Stimulated activated CD4-positive, alpha-beta T cell treated with anti-CD3 and anti-CD28 coated beads, Interleukin-4, amount 100 ng/mL, for 1 hour (primary cell): ENCODE measurements at places on chromosomes 4 and X.

- DNase-seq = no peak
Observed at GRCh38 chrX:54473993-54474859, 21.8 kb downstream of the FGD1 start.

DNA sequence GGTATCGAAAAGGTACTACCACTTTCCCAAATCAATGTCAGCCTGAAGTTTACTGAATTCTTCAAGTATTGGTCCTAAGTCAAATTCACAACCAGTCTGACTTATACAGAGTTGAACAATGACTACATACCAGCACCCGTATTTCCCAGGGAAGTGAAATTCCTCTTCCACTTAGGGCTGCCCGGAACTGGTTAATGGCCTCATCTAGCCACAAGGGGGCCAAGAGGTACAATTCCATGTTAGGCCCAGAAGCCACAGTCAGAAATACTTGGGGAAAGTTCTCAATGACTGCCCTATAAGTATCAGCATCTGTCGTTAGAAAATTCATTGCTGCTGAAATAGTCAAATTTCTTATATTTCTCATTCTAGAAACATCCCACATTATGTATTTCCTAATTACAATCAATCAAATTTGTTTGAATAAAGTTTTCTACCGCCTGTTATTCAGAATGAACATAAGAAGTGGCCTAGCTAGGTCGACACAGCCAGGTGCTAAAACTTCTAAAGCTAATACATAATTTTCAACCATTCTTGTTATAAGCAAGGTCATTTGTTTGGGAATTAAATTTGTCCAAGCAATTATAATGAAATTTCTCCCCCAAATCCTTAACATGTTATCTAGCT is 5.6 kb upstream of the PCDH7 start:
- no peak for DNase-seq

DNA sequence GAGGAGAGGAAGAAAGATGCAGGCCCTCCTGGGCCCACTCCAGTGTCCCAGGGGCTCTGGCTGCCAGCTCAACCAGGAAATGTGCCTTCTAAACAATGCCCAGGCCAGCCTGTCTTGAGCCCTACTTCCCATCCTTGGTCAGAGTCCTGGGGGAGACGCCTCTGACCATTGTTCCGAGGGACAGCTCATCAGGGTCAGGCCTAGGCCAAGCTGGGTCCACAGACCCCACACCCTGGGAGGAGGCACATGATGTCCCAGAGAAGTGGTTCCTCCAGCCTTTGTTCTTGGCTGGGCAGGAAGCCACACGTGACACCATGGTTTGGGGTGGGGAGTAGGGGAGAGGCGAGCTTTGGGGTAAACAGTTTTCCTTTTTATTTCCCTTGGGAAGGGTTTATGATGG is 102.5 kb downstream of the EFNB1 start:
- no peak for DNase-seq

DNA sequence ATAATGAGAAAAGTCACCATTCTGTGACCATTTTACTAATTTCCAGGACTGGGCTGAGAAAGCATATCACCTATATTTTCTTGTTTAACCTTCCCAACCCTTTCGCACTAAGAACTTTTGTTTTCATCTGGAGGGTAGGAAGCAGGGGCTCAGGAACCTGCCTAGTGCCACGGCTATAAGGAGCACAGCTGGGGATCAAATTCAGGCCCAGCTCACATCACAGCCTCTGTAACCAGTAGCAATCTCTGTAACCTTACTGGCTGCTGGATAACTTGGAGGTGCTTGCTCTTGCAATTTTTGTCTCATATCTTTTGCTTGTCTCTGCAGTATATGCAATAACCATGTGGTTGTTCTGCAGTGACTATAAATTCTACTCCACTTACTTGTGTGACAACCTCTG is 76.7 kb upstream of the PLAC1 start:
- DNase-seq = no peak

GRCh38 chr4:108612365-108612764 is 8.0 kb upstream of the RPL34 start:
- DNase-seq = no peak

GRCh38 chrX:78886550-78886949 is 58.6 kb upstream of the P2RY10 start:
- no peak for DNase-seq
